CD4-positive, alpha-beta T cell treated with Interleukin-6 at 100 ng/mL for 8 hours (primary cell): ENCODE measurements at places on chromosomes 1 and 21.

DNA sequence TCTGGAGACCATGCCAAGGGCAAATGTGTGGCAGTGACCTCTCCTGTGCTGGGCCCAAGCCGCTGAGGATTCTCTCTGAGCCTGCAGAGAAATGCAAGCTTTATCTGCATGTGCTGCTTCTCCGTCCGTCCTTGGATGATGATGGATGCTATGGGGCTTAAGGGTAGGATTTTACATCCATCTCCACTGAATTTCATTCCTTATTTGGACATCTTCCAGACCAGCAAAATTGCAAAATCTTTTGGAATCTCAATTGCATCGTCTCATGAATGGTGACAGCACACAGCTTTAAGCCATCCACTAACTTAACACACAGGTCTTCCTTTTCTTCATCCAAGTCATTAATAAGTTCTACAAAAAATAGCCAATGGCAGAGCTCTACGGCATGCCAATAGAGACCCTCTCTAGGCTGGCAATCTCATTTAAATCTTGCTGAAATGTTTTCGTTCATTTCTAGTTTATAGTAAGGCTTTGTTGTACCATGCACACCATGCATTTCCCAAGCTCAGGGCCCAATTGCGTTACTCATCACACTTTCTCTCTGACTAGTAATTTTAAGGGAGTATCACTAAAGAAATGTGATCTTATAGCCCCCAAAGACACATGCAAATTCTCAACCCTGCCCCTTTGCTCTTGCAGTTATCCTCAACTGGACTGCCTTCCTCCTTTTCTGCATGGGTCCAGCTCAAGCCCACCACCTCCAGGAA, 11.1 kb downstream of the BATF3 start:
- no peak for DNase-seq

- no peak for DNase-seq
These were observed 2.0 kb downstream of the TFF2 start for GRCh38 chr21:42348762-42349161.

DNA sequence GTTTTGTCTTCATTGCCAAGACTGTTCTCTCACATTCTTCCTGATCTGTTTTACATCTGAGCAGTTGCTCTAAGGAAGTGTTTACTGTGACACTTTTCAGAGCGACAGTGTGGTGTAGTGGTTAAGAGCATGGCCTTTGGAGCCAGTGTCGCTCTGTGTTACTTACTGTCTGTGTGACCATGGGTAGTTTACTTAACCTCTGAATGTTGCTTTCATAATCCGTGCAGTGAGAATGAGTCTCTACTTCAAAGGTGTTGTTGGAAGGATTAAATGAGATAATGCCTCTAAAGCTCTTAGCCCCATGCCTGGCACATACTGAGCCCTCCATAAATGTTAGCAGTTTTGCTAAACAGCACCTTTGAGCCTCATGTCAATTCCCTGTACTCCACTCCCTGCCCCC, 35.9 kb upstream of the ZFP69B start:
- DNase-seq, result no peak

DNA sequence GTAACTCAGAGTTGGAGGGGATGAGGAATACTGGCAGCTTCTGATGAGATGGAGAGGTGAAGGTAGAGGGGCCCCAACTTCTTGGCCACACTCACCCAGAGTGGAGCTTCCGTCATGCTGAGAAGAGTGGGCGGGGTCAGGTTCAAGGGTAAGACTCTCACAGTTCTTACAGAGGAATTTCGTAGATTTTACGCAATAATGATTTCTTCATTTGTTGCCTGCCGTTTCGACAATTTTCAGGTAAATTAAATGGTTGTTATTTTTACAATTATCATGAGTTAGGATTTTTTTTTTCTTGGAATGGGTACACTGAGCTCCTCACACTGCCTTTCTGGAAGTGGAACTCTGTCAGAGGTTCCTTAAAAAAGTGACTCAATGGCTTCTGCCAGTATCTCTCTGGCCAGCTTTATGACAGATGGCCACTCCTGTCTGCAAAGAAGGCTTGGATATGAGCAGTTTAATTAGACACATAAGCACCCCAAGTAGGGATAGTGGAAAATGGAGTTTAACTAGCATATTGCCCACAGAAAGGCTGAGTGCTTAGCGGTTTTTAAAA, 13.8 kb upstream of the NLRP3 start:
- DNase-seq, result no peak

GRCh38 chr1:244350027-244350426, 101.7 kb downstream of the ADSS2 start:
- no peak for DNase-seq

DNA sequence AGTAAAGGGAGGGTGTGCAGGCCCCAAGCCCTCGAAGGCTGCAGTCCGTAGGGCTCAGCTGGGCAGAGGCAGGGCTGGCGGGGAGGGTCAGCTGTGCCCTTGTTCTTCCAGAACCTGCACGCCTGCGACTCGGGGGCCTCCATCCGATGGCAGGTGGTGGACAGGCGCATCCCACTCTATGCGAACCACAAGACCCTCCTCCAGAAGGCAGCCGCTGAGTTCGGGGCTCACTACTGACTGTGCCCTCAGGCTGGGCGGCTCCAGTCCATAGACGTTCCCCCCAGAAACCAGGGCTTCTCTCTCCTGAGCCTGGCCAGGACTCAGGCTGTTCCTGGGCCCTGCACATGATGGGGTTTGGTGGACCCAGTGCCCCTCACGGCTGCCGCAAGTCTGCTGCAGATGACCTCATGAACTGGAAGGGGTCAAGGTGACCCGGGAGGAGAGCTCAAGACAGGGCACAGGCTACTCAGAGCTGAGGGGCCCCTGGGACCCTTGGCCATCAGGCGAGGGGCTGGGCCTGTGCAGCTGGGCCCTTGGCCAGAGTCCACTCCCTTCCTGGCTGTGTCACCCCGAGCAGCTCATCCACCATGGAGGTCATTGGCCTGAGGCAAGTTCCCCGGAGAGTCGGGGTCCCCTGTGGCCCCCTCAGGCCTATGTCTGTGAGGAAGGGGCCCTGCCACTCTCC, 13.6 kb upstream of the LRRC3 start:
- DNase-seq, result no peak

GRCh38 chr1:197933016-197933415, 15.8 kb downstream of the LHX9 start:
- DNase-seq, result no peak

DNA sequence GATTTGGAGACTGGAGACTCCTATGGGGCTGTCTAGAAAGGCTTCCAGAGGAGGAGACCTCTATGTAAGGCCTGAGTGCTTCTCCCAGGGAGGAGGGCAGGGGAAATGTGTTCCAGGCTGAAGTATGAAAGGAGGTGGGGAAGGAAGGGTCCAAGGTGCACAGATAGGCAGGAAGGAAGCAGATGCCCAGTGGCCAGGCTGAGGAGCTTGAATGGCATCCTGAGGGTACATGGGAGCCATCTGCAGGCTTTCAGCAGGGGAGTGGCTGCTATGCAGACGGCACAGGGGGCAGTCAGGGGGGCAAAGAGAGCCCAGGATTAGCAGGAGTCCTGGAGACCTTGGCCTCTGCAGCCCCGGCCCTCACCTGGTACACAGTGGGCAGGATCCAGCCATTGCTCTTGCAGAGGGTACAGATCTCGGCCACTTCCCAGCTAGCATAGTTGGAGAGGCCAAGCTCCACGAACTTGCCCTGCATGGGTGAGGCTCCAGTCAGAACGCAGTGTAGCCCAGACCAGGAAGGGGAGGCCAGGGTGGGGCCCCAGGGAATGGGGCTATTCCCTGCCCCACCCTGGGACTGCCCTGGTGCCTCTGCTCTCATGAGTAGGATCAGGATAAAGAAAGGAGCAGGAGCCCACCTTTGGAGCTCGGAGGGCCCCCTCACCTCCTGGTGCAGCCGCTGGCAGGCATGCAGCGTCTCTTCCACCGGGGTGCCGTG, 4.0 kb downstream of the AKR7A2 start:
- DNase-seq, result no peak

- peak; percentile 30 for DNase-seq
These were observed 2.7 kb upstream of the SSX2IP start for GRCh38 chr1:84693005-84693404.

- no peak for DNase-seq
These were observed 1.8 kb downstream of the CTTNBP2NL start for GRCh38 chr1:112397841-112398240.

DNA sequence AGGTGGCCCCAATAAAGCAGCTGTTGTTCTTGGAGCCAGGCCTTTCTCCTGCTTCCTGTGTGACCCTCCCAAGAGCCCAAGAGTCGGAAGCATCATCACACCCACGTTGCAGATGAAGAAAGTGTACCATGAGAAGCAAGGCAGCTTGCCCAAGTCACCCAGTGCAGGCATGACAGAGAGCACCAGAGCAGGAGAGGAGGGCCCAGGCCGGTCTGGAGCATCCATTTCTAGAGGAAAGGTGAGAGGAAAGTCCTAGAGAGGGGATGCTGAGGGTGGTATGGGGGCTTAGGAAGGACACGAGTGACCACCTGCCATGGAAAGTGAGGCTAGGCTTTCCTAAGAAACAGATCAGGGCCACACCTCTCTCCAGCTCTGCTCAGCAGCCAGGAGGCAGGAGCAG, 47.0 kb downstream of the C1orf198 start:
- no peak for DNase-seq

- DNase-seq, result no peak
These were observed 424.8 kb upstream of the ADGRL4 start for GRCh38 chr1:79431340-79431739.

- no peak for DNase-seq
These were observed 114.6 kb upstream of the IVNS1ABP start for GRCh38 chr1:185431612-185432011.

DNA sequence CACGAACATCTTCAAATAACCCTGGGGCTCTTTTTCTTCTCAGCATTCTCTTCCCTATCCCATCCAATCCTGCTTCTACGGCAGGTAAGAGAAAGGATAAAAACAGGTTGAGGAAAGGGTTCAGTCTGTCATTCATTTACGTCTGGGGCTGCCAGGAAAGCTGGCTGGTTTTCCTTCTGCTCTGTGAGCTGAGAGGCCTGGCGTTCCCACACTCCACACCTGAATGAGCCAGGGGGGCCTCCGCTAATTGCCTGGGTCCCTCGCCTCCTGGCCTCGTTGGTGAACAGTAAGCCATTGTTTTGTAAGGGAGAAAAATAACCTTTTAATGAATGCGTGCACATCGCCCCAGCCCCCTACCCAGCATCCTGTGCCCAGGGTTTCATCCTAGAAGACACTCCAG, 70.8 kb upstream of the SIM2 start:
- no peak for DNase-seq

DNA sequence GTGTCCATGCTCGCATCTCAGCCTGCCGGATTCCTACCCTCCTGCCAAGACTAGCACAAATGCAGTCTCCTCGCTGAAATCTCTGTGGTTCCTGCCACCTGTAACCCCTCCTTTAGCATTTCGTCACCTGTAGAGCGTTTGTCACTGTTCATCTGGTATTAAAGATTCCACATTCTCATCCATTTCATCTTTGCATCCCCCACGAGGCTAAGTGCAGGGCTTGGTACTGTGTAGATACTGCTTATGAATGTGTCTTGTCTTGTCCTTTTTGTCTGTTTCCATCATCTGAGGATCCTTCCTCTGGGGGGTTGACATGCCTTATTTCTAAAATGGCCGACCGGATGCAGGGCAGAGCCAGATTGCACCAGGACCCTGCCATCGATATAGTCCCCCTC, 53.7 kb upstream of the DNAJC6 start:
- DNase-seq, result no peak

- no peak for DNase-seq
These were observed 123.1 kb downstream of the NRDC start for GRCh38 chr1:51755437-51755836.

DNA sequence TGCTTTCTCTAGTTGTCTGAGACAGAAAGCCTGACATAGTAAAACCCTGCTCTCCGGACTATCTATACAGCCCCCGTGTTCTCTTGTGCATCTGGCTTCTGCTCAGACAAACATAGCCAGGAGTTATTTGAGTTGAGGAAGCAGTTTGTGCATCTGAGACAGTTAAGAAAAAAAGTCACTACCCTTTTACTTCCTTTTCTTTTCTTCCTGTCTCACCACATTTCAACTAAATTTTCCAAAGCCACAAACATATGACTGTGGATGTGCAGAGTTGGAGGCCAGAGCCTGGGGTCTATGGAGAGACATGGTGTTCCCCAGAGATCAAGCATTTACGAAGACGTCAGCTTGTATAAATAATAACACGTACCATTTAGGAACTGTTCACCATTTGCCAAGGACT, 158.5 kb upstream of the FGGY start:
- no peak for DNase-seq

DNA sequence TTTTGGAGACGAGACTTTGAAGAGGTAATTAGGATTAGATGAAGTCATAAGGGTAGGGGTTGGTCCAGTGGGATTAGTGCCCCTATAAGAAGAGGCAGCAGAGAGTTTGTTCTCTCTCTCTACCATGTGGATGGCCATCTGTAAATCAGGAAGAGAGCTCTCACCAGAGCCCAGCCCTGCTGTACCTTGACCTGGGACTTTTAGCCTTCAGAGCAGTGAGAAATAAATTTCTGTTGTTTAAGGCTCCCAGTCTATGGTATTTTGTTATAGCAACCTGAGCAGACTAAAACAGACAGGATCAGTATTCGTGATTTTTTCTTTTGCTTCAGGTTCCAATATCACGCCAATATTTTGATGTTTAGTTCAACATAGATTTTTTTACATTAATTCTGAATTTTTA, 30.0 kb downstream of the TBX15 start:
- DNase-seq, result no peak

- DNase-seq, result no peak
These were observed 3.4 kb upstream of the CHI3L1 start for GRCh38 chr1:203189951-203190352.

- DNase-seq, result no peak
These were observed 501.7 kb downstream of the NEGR1 start for GRCh38 chr1:71780681-71781080.

DNA sequence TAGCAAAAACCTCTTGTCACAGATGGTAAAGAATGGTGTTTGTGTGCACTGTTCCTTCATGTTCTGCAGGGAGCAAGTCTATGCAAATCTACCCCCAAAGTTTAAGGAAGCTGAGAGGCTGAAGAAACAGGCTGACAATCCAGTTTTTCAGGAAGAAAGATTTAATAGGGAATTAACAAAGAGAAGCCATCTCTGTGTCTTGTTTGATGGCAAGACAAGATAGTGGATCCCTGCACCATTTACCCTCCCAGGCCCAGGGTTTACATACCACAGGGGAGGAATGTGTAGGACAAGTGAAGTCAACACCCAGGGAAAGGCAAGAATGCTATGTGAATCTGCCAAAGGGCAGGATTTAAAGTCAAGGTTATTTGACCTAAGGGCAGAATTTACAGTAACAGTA, 48.1 kb upstream of the FNBP1L start:
- no peak for DNase-seq

- no peak for DNase-seq
These were observed 147.0 kb downstream of the NRIP1 start for GRCh38 chr21:14917762-14918161.

GRCh38 chr1:178649582-178650350, 75.3 kb upstream of the RALGPS2 start:
- no peak for DNase-seq

DNA sequence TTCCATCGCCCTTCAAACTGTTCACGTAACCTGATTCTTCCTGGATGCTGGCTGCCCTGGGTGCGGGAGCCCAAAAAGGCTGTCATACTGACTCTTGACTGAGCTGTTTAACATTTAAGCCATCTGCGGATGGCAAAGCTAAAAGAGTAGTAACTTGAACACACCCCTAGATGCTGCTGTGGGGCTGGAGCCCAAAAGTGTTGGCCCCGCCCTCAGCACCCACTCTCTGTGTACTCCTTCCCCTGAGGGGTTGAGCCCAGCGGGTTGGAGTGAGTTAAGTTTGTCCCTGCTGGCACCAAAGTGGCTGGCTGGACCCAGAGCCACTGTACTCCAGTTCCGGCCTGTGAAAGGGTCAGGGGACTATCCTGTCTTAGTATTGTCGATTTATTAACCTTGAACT, 640.6 kb downstream of the PTPRU start:
- no peak for DNase-seq

GRCh38 chr1:67009792-67010191, 44.2 kb downstream of the SLC35D1 start:
- DNase-seq, result no peak
